ENCODE measurements at places on chromosomes 12 and 14.

DNA sequence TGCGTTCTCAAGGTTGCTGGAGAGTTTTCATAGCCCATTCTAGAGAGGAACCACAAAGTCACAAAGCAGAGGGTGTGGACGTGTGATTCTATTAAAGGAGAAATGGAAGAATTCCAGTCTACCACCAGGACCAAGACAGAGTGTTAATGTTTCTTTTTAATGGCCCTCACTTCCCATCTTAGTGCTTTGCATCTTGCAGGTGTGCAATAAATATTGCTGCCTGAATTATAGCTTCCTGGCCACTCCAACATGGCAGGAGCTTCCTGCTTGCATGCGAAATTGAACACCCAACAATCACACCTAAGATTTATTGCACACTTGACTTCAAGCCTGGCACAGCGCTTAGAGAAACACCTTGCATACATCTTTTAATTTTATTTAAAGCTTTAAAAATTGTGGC lies 22.4 kb upstream of the PPP1CC start:
- no peak for DNase-seq

- no peak for DNase-seq
These were observed 88.2 kb downstream of the SLCO1B1 start for GRCh38 chr12:21219206-21219605.

GRCh38 chr12:11524446-11524845 lies 125.0 kb upstream of the ETV6 start:
- DNase-seq: peak; percentile 17

DNA sequence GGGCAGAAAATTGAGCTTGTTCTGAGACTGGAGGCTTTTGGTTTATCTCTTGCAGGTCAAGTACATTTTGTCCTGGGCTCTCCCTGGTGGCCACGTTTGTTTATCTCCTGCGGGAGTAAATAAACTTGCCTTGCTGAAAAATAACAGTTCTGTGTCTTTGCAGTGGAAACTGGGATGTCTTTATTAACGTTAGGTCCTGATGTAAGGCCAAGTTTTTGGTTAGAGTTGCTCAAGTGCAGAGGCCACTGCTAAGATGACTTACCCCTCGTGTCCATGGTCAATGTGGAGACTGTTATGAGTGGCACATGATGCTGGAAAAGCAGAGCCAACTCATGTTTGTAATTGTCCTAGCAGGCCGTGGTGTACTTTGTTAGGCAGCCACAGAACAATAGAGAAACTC lies 3.8 kb downstream of the PTPN11 start:
- no peak for DNase-seq

DNA sequence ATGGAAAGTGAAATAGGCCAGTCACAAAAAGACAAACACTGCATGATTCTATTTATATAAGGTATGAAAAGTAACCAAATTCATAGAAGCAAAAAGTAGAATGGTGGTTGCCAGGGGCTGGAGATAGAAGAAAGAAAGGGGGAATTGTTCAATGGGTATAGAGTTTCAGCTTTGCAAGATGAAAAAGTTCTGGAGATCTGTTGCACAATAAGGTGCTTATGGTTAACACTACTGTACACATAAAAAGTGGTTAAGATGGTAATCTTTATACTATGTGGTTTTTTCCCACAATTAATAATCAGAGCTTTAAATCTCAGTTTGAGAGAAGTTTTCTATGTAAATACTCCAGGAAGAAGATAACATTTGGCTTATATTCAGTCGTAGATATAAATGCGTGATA lies 73.4 kb downstream of the SLC38A4 start:
- no peak for DNase-seq

- no peak for DNase-seq
These were observed 6.4 kb upstream of the SLC38A4 start for GRCh38 chr12:46832130-46832704.

DNA sequence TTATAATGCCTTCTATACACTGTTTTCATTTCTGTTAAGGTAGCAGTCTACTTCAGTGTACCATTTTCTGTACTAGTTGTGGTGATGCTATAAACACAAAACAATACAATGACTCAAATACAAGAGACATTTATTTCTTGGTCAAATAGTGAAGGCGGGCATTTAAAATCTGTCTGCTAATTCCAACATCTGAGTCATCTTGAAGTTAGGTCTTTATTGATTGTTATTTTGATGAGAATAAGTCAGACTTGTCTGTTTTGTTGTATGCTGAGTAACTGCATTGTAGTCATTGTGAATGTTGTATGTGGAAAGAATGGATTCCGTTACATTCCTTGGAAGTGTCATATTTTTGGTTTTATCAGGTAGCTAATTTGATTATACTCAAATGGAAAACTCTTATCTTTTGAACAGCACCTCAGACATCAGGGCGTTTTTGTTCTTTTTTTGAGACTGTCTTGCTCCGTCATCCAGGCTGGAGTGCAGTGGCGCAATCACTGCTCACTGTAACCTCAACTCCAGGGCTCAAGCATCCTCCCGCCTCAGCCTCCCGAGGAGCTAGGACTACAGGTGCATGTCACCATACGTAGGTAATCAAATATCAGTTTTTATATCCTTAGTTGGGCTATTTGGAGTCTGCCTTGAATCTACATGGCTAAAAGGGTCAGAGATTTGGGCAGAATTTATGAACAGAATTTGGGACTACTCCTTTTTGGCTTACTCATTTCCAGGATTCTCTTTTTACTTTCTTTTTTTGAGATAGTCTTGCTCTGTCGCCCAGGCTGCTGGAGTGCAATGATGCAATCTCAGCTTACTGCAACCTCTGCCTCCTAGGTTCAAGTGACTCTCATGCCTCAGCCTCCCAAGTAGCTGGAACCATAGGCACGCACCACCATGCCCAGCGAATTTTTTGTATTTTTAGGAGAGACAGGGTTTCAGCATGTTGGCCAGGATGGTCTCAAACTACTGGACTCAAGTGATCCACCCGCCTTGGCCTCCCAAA lies 56.8 kb downstream of the PAPLN start:
- no peak for DNase-seq

- DNase-seq: no peak
These were observed 142.2 kb downstream of the PHETA1 start for GRCh38 chr12:111226680-111227079.

GRCh38 chr12:42372154-42372791 lies 46.3 kb downstream of the PPHLN1 start:
- peak; percentile 57 for DNase-seq

- DNase-seq: no peak
These were observed 8.3 kb downstream of the CDK2AP1 start for GRCh38 chr12:123263196-123263817.

DNA sequence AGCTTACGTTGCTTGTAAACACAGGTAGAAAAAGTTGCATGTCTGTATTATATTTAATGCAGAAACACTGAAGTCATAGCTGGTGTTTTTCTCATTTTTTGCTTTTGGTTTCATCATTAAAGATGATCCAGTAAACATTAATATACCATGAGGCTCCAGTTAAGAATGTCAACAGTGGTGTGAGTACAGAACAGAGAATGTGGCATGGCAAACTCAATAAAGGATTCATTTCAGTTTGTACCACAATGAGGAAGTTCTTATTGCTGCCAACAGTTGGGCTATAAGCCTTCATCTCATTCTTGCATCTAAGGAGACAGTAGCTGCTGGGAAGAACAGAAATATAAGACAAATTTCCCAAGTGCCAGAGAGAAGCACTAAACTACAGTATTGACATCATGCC lies 72.1 kb upstream of the ST8SIA1 start:
- DNase-seq: no peak

GRCh38 chr14:55005071-55005470 lies 21.8 kb downstream of the WDHD1 start:
- DNase-seq: no peak

DNA sequence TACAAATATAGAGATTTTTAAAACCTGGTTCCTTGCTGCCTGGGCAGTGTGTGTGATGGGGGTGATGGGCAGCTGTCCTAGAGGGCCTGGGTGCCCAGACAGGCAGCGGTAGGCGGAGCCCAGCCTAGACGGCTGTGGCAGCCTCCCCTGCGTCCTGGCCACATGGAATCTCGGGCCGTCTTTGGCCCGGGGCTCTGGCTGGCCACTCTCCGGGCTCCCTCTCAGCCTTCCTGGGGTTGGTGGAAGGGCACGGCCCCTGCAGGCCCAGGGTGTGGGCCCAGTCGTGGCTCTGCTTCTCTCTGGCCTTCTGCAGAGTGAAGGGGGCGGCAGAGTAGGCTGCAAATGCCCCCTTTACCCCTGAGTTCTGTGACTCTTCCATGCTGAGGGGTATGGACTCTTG lies 2.3 kb downstream of the LRTM2 start:
- no peak for DNase-seq

- no peak for DNase-seq
These were observed 180.9 kb downstream of the ETV6 start for GRCh38 chr12:11830307-11830801.

GRCh38 chr12:55765736-55766290 lies 22.9 kb downstream of the GDF11 start:
- no peak for DNase-seq

DNA sequence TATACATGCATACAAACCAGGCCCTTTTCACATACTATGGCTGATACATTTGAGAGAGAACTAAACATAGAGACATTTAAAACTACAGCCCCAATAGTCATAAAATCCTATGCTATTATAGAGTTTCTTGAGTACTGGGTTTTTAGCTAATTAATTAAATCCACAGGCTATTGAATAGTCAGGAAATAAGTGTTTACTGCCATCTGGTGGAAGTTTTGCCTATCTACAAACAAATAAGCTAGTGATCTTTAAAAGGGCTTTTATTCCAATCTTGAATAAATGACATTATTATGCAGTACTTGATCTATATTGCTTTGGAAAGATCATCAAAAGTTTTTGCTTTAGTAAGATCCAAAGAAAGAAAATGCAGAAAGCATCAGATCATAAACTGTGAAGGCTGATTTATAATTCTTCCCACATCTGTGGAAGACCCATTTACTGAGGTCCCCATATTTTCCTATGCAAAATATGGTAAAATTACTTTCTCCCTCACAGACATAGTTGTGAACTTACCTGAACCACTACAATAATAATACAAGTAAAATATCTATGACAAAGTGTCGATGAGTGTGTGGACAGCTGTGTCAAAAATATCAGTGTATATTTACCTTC lies 131.3 kb downstream of the ITPR2 start:
- DNase-seq: peak; percentile 58

GRCh38 chr12:16020031-16020430 lies 108.9 kb downstream of the DERA start:
- DNase-seq: no peak

DNA sequence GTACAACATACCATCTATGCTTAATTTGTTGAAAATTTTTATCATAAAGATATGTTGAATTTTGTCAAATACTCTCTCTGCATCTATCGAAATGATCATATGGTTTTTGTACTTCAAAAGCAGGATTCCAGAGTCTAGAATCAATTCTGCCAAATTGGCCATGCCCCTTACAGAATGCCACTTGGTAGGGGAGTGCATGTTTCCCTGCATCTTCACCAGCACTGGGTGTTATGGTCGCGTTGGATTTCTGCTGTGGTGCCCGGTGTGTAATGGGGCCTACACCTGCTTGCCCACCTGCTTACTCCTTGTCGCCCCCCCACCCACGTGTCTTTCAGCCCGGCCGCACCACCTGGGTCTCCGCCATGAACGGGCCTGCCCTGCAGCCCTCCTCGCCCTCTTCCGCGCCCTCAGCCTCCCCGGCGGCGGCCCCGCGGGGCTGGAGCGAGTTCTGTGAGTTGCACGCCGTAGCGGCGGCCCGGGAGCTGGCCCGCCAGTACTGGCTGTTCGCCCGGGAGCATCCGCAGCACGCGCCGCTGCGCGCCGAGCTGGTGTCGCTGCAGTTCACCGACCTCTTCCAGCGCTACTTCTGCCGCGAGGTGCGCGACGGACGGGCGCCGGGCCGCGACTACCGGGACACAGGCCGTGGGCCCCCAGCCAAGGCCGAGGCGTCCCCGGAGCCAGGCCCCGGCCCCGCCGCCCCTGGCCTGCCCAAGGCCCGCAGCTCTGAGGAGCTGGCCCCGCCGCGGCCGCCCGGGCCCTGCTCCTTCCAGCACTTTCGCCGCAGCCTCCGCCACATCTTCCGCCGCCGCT lies 12.3 kb downstream of the SH2B3 start:
- no peak for DNase-seq

DNA sequence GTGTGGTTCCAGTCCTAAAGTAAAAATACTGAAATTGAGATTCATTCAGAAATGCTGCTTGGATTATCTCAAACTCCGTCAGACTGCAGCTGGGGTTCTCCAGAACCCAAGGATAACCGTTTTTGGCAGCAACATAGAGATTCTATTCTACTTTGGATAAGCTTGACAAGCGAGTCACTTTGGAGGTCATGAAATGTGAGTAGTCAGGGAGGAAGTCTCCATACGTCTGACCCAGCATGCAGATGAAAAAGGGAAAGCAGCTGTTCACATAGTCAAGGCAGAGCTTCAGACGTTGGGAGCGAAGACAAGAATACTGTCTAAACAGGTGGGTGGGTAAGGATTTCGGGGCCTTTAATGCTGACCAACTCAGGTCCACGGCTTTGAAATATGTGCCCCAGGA lies 14.9 kb upstream of the HSP90B1 start:
- no peak for DNase-seq

GRCh38 chr12:105670672-105671071 lies 340.2 kb downstream of the C12orf75 start:
- DNase-seq: peak; percentile 93

- no peak for DNase-seq
These were observed 86.6 kb downstream of the FOXN4 start for GRCh38 chr12:109222496-109222895.

- no peak for DNase-seq
These were observed 4.5 kb downstream of the TMED8 start for GRCh38 chr14:77372304-77372841.

GRCh38 chr14:58907803-58908202 lies 270.0 kb downstream of the DACT1 start:
- peak; percentile 46 for DNase-seq

- no peak for DNase-seq
These were observed 332.6 kb downstream of the SLC16A7 start for GRCh38 chr12:59928416-59928815.

GRCh38 chr12:17104801-17105200 lies 498.8 kb upstream of the LMO3 start:
- DNase-seq: no peak

GRCh38 chr12:84397846-84398245 lies 514.8 kb downstream of the SLC6A15 start:
- peak; percentile 8 for DNase-seq

DNA sequence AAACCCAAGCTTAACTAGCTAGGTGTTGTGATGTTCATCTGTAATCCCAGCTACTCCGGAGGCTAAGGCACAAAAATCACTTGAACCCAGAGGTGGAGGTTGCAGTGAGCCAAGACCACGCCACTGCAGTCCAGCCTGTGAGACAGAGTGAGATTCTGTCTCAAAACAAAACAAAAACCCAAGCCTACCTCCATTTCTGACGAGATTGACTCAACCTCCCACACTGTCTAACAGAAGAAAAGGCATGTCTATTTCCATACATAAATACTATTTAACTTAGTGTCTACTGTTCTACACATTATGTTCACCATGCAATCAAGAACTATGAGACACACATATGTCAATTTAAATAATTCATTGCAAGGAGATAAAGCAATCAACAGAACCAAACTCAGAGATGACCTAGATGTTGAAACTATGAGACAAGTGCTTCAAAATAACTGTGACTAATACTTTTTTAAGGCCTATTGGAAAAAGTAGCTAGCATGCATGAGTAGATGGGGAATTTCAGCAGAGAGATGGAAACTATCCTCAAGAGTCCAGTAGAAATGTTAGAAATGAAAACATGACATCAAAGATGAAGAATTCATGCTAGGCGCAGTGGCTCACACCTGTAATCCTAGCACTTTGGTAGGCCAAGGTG lies 75.9 kb upstream of the DHRS4 start:
- DNase-seq: no peak

All from fibroblast of skin of scalp (primary cell).